ENCODE measurements at places on chromosomes 2 and 18. TPM values are rescaled to one million over a fixed set of nuclear protein-coding genes. Genes with fewer than 3 reads are reported as not detected.
A peak's percentile ranks its signal among the peaks of the same experiment; 100 is the strongest.

DNA sequence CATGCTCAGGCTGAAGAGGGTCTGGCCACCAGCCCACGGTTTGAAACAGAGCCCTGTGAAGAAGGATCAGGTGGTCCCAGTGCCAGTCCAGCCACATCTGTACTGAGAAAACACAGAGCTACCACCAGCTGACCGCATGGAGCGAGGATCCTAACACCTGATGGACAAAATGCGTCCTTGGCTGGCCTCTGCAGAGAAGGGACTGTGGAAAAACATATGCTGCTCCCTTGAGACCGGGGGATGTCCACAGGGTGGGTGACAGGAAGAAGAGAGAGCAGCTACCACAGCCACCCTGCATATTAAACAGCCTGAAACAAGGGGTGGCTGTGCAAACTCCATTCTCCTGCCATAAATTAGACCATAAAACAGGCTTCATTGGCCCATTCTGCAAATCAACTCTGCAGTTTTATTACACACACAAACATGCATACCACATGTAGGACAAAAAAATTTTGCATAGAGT is 137.2 kb downstream of the BCL2 start:
- DNase-seq: no peak

- DNase-seq: no peak
Measured at GRCh38 chr2:222280795-222281194, 18.0 kb downstream of the PAX3 start.

The SDC1 gene
- total RNA-seq: 188 TPM

GRCh38 chr2:210003359-210003758 is 921 bp downstream of the RPE start:
- DNase-seq: no peak

GRCh38 chr2:1617425-1618021 is 126.8 kb downstream of the PXDN start:
- no peak for DNase-seq

DNA sequence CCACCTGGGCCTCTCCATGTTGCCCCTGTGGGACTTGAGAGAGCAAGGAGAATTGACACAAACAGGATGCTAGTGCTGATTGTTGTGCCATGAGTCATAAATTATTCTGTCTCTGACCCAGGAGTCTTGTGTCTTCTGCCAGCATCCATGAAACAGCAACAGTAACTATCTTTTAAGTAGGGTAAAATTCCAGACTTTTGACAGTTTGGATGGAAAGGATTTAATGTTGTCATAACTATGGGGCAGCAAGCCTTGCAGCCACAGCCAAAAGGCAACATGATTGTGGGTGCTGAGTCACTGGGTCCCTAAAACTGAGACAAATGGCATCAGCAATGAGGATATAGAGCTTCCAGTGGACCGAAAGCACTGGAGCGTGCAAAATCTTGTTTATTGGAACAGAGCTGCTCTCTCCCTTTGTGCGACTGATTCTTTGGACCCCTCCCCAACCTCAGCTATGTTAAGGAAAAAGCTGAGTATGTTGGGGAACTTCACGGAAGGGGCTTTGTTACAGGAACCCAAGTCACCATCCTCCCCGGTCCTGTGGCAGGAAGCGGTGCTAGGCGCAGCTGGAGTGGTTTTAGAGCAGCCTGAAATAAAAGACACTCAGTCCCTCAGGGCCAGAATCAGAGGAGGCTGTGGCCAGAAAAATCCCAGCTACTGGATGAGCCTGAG is 9.6 kb upstream of the ITPRIPL1 start:
- peak; percentile 85 for DNase-seq

The MATN3 gene
- total RNA-seq: 3.6 TPM

- DNase-seq: no peak
Measured at GRCh38 chr18:37297106-37297505, 268.5 kb downstream of the CELF4 start.

- peak; percentile 83 for DNase-seq
Measured at GRCh38 chr2:23381084-23381483, 3.9 kb upstream of the KLHL29 start.

The IL1RN gene
- total RNA-seq: 0.78 TPM

GRCh38 chr18:59275406-59275949 is 2.2 kb upstream of the RAX start:
- no peak for DNase-seq

DNA sequence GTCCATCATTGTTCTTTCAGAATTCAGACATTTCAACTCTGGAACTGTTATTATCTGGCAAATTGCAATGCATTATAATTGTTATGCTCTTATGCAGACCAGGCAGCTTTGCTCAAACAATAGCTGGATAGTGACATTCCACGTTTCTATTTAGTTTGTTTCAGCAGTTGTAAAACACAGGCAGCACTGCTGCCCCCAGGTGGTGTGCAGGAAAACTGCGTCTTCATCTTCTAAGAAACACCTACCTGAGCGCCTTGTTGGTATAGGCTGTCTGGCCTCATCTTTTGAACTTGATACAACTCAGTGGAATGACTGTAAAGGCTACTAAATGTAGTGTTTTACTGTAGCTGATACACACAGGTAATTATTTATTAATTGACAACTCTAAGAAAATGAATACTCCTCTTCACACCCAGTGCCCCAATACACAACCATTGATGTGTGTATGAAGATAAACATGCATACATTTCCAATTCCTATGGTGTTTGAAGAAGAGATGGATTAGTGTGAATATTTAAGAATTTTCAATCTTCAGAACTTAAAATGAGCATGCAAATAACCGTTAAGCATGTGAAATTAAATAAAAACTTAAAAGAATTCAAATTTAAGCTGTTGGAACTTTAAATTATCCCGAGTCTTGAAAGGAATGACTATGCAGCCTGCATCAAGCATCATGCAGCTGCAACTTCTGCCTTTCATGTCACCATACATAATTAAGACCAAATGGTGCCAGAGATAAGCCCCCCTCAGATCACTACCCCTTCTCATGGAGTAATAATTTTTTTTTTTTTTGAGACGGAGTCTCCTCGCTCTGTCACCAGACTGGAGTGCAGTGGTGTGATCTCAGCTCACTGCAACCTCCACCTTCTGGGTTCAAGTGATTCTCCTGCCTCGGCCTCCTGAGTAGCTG is 85.6 kb downstream of the CD8B2 start:
- DNase-seq: no peak

GRCh38 chr2:237983922-237984321 is 17.1 kb downstream of the UBE2F start:
- no peak for DNase-seq

DNA sequence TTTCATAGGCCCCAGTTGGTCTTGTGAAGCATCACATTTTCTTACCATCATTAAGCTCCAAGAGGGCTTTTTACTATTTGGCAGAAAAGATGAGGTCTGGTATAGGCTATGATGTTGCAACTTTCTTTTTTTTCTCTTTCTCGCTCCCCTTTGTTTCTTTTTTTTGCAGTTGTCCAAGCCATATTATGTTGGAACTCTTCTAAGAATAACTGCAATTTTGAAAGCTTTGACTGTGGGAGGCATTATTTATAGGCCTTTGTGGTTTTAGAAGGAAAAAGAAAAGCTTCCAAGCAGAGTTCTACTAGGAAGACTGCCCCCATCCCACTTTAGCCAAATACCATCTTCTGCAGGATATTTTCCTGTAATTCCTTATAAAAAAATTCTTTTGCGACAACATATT is 571.6 kb downstream of the ARHGAP15 start:
- no peak for DNase-seq

- no peak for DNase-seq
Measured at GRCh38 chr2:95669441-95669991, 77.7 kb downstream of the TRIM43 start.

DNA sequence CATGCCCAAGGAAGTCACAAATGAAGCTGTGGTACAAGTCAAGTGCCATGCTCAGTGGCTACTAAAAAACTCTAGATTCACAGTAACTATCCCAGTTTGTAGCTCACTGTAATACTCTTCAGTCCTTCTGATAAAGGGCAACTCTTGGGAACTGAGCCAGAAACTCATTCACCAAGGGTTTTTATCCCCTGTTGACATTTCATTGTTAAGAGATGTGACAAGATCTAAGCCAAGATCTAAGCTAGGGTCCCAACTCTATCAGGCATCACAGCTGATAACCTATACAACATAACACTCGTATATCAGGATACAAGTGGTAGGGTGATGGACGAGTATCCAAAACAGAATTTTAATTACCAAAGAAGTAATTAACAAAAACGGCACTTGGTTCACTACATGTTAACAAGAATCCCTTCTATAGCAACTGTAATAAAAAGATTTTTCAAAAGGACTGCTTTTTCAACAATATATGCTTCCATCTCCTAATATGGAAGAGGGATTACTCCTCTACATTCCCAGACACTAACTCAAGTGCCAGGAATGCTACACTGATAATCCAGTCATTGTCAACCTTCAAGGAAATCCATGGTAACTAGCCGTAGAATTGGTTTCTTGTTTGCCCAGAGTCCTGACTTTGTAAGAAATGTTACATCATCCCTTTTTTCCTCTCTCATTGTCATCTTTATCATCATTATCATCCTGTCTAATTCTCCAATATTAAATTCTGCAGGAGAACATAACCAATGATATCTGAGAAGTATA is 111.7 kb downstream of the CDH2 start:
- DNase-seq: peak; percentile 35

DNA sequence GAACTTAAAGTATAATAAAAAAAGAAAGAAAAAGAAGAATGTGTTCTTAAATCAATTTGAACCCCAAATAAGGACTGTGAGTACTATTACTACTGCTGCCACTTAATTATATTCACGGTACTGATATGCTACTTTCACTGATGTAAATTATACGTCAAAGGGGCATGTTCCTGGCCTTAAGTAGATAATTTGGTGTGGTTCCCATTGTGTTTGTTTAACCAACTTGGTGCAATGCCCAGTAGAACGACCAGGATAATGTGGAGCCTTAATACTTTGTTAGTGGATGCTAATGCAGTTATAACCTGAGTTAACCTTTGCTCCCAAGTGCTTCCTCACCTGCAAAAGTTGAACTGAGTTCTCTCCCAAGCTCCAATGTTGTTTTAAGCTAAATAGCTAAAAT is 142.0 kb downstream of the NR4A2 start:
- DNase-seq: no peak

The PJVK gene
- total RNA-seq: 0.64 TPM

The GPR39 gene
- total RNA-seq: 15.7 TPM

GRCh38 chr2:6073191-6074088 is 381.3 kb downstream of the SOX11 start:
- DNase-seq: no peak

GRCh38 chr2:2640371-2640770 is 309.3 kb upstream of the MYT1L start:
- no peak for DNase-seq

- no peak for DNase-seq
Measured at GRCh38 chr2:197248623-197249022, 62.0 kb downstream of the ANKRD44 start.

The GAL3ST2 gene
- not detected for total RNA-seq

DNA sequence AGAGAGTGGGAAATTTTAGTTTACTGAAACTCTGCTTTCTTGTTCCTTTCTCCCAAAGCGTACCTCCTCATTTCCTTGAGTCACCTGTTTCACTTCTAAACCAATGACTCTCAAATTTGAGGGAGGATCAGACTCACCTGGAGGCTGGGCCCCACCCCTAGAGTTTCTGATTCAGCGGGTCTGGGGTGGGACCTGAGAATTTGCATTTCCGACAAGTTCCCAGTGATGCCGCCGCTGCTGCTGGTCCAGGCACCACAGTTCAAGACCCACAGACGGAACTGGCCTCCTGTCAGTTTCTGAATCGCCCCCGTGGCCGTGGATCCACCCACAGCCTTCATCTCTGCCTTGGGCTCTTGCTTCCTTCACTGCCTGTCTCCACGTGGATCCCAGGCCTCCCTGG is 44.9 kb upstream of the PELI1 start:
- DNase-seq: no peak

GRCh38 chr2:204199357-204199756 is 262.8 kb downstream of the ICOS start:
- no peak for DNase-seq

All from Caki2 (cell line).